ENCODE measurements at places on chromosomes 16 and 17. TPM values are rescaled to one million over a fixed set of nuclear protein-coding genes. Genes with fewer than 3 reads are reported as not detected.

DNA sequence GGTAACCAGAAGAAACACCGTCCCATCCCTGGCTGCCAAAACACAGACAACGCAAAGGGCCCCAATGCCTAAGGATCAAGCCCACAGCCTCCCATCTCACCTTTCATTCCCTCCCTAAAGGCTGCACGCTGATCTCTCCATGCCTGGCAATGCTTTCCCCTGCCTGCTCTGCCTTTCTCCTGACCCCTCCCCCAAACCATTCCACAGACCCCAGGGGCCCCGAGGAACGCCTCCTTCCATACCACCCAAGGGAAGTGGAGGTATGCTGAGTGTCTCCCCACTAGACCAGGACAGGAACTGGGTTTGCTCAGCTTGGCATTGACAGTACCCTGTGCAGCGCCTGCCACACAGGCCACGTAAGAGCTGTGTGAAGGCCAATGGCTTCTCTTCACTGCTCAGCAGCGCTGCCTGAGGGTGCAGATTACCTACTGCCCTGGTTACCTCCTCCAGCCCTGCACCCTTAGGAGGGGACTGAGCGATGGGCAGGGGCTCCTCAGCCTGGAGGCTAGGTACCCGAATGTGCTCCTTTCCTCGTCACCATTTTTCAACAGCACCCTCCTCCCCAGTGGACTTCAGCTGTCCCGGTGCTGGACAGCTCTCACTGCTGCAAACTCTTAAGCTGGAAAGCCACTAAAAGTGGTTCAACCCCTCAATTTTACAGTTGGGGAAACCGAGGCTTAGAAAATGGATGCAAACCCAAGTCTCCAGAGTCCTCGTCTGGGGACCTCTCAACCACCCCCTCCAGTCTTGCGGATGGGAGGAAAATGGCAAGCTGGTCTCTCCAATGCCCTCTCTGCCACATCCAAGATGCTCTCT, 45.0 kb downstream of the SRCIN1 start:
- no peak for DNase-seq

GRCh38 chr16:56626685-56627084, 1.1 kb downstream of the MT1E start:
- DNase-seq: no peak

- no peak for DNase-seq
These were observed 3.2 kb downstream of the THRA start for GRCh38 chr17:40065769-40066510.

DNA sequence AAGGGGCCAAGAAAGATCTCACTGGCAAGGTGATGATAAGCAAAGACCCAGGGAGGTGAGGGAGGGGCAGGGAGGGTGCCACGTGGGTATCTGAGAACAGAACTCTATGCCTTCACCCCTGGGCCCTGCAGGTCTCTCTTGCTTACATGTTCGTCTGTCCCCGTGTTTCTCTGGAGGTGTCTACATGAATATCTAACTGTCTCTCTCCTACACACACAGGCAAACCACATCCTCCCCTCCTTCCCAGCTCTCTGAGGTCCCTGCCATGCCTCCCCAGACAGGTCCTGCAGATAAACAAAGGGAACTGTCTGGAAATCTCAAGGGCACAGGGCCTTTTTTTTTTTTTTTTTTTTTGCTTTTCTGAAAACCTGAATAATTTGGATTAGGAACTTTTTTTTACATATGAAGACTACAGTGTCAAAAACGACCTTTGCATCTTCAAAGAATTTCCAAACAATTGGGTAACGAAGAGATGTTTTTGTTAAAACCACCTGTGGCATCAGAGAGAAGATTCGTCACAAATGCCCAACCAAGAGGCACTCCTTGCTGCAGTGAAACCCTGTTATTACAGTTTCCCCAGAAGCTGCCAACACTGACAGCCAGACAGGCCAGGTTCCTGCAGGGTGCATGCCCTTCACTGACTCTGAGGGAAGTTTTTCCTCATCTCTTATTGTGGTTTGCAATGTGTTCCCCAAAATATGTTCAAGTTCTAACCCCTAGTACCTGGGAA, 17.8 kb downstream of the PLLP start:
- peak; percentile 35 for DNase-seq

GRCh38 chr17:45258981-45259380, 2.9 kb downstream of the SPATA32 start:
- no peak for DNase-seq

DNA sequence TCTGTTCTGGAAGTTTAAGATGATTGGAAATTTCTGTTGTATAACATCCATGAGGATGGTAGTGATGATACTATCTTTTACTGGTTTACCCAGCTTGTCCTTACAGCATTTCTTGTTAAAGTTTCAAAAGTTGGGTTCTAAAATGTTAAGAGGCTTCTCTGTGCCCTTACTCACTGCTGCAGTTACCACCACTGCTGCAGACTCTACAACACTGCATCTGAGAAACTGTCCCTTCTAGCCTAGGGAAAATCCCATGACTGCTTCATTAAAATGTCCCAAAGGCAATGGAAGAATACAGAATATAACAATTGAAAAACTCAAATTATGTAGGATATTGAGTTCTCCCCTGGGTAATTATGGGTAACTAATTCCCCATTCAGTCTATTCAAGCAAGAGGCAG, 3.8 kb upstream of the NSRP1 start:
- no peak for DNase-seq

DNA sequence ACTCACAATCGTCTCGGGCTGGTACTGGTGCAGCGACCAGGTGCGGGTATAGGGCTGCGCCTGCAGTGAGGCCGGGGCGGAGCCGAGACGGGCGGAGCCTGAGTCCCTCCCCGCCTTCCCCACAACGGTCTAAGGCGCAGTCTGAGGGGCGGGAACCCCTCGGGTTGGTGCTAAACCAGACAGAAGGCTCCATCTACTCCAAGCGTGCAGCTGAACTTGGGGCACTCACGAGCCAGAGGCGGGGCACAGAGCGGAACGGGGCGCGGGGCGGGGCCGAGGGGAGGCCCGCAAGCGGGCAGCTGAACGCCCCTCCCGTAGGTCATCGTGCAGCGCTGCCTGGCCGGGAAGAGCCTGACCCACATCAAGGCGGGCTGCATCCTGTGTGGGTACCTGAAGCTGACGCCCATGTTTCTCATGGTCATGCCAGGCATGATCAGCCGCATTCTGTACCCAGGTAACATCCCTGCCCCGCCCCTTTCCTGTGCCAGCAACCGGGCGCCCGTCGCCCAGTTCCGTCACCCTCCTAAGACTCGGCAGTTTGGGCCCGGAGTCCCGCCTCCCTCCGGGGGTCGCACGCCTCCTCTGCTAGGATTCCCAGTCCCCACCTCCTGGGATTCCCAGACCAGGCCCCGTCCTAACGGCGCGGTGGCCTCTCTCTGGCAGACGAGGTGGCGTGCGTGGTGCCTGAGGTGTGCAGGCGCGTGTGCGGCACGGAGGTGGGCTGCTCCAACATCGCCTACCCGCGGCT, 5.0 kb downstream of the SLC5A2 start:
- DNase-seq: no peak

GRCh38 chr16:57775661-57776469, 26.4 kb downstream of the KIFC3 start:
- no peak for DNase-seq

DNA sequence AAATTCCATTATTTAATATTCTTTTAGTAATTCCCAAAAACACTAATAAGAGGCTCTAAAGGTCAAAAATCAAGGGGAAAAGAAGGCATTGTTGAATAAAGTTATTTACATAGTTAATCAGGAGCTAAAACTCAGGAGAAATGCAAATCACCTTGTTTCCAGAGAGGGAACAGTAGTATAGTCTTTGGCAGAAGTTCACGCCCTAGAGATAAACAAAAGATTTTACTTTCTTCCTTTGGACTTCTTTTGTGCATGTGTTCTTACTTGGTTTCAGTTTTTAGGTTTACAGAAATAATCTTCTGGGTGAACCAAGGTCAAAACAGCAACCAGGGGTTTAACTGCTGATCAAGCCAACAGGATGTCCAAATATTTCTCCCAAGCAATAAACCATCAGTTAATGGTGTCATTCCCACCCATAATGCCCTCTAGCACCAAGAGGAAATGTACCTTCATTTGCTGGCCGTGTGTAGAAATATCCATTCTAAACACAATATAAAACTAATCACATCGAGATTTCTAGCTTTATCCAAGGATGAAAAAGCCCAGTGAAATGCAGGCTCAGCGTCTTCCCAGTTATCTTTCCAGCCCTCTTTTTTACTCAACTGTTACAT, 518.8 kb upstream of the SOX9 start:
- no peak for DNase-seq

- DNase-seq: no peak
These were observed 57.7 kb downstream of the TBC1D16 start for GRCh38 chr17:79977708-79978547.

GRCh38 chr17:8951206-8951605, 14.3 kb downstream of the PIK3R5 start:
- no peak for DNase-seq

DNA sequence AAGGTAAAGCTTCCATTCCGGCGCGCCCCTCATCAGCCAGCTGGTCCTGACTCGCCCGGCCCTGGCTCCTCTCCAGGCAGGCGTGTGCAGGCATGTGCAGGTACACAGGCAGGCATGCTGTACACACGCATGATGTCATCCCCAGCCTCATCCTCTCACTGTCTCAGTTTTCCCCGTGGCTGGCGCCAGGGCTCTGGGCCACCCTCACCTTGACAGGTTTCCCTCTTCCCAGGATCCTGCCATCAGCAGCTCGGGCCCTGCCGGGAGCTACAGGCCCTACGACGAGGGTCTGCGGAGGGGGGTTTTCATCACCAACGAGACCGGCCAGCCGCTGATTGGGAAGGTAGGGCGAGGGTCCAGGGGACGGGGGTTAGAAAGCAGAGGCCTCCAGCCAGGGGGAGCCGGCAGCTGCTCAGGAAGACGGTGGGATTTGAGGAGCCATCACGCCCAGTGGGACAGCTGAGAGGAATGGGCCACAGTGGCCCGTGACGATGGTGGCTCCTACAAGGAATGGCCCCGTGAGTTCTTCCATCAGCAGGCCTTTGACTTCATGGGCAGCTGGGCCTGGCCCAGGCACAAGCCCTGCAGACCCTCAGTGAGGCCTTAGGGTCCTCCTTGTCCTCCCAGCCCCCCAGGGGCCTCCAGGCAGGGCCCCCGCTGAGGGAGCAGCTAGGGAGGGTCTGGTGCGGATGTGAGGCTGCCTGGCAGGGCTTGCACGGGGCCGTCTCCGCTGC, 8.5 kb downstream of the GAA start:
- no peak for DNase-seq

DNA sequence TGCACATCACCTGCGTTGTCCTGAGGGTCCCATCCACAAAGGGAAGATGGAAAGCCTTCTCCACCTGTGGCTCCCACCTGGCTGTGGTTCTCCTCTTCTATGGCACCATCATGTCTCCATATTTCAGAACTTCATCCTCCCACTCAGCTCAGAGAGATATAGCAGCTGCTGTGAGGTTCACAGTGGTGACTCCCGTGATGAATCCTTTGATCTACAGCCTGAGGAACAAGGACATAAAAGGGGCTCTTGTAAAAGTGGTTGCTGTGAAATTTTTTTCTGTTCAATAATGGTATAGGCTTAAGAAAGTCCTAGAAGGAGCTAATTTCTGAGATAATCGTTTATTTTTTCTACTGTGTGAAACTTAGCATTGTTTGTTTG, 18.7 kb downstream of the ZNF200 start:
- DNase-seq: no peak

DNA sequence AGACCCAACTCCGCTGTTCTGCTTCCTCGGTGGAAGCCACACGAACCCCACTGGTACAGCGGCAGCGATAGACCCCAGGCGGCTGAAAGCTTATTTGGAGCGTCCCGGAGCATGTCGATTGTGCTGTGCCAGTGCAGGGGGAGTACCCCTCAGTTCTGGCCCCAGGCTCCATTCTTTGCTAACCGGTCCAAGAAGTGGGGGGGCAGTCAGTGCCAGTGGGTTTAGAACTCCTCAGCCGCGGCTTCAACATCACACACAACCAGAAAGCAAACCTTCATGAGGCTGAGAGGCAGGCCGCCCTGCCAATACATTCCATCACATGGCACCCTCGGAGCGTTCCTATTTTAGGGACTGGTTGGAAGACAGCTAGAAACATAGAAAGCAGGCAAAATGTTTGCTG, 1.7 kb upstream of the MNT start:
- DNase-seq: no peak

- DNase-seq: no peak
These were observed 36.5 kb upstream of the EFCAB3 start for GRCh38 chr17:62343764-62344270.

DNA sequence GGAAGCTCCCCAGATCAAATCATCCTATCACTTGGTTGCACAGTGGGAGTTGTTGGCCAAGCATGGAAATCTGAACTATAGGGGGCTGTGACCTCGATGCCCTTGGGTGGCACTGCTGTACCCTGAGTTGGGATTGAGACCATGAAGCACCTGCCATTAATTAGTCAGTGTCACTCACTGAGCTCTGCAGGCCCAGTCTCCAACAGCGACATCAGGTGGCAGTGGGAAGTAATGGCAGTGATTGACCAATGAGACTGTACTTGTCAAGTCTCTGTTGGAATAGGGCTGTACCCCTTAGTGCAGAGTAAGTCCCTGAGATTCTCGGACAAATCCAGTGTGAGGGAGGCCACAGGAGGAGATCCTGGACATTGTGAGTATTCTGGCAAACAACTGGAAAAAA, 118.0 kb upstream of the RPL38 start:
- no peak for DNase-seq

- DNase-seq: no peak
These were observed 23.0 kb downstream of the DNAH2 start for GRCh38 chr17:7740481-7741001.

GRCh38 chr16:80804526-80805383, at the start of gene CDYL2:
TSS of gene CDYL2 (minus strand) at chr16:80804598. CDS start at chr16:80804173, 425 bp downstream.
- DNase-seq: no peak

DNA sequence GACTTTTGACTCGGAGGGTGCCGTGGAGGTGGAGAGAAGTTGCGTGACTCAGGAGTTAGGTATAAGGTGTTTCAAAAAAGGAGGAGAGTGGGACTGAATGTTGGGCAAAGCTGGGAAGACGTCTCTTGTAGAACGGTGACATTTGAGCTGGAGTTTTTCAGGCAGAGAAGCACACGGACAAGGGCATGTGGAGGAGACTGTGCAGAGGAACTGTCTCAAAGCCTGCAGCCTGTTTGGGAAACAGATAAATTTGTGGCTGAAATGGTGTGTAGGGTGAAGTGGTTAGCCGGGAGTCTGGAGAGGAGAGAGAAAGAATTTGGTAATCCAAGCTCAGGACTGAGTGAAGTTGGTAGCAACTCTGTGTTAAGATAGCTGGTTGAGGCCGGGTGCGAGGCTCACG, 9.8 kb downstream of the USP10 start:
- DNase-seq: no peak

- DNase-seq: no peak
These were observed 15.7 kb upstream of the BAHCC1 start for GRCh38 chr17:81379523-81379942.

- DNase-seq: no peak
These were observed 138.8 kb downstream of the PRKCA start for GRCh38 chr17:66441101-66441661.

- no peak for DNase-seq
These were observed 11.5 kb upstream of the UMOD start for GRCh38 chr16:20364051-20364450.

Gene TM4SF5
- not detected for total RNA-seq

Gene KRTAP4-7
- total RNA-seq: not detected

Gene CCL2
- total RNA-seq: 148 TPM

Gene ZNF232
- 8.8 TPM for total RNA-seq

Gene NT5C3B
- total RNA-seq: 74.0 TPM

Gene SPATA22
- 0.35 TPM for total RNA-seq

Gene MPG
- total RNA-seq: 49.3 TPM

Gene TMEM92
- total RNA-seq: 0.87 TPM

Gene CSH1
- total RNA-seq: not detected

Gene VAMP2
- total RNA-seq: 6.2 TPM

Gene TEX14
- total RNA-seq: not detected

Gene CLDN9
- total RNA-seq: 0.35 TPM

Gene SAMD14
- total RNA-seq: 1.2 TPM

Gene GUCY2D
- total RNA-seq: not detected

Gene HOXB1
- total RNA-seq: not detected
